ENCODE measurements at places on chromosomes 3 and 15.

- no peak for DNase-seq
Measured at GRCh38 chr15:64782751-64783150, 7.4 kb upstream of the RBPMS2 start.

GRCh38 chr15:52798529-52799101, 8.5 kb upstream of the ONECUT1 start:
- no peak for DNase-seq

GRCh38 chr3:115833074-115833473, 209.8 kb downstream of the GAP43 start:
- DNase-seq = no peak

DNA sequence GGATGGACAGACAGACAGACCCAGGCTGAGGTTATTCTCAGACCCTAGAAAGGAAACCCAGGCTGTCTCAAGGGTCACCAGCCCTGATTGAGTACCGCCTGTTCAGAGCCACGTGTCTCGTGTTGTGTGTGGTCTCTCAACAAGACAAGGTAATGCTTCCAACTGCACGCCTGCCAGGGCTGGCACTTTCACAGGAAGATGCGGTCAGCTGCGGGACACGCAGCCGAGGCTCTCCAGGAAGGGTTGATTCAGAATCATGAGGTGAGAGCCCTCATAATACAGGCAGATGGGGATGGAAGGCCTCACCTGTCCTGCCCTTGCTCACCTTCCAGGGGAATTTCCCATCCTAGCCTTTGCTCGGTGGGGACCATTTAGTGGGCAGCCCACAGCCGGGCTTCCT, 81.4 kb downstream of the TOP2B start:
- DNase-seq = no peak

- no peak for DNase-seq
Measured at GRCh38 chr15:73956743-73957135, 30.5 kb downstream of the LOXL1 start.

GRCh38 chr3:16060945-16061344, 113.5 kb upstream of the GALNT15 start:
- DNase-seq = no peak

DNA sequence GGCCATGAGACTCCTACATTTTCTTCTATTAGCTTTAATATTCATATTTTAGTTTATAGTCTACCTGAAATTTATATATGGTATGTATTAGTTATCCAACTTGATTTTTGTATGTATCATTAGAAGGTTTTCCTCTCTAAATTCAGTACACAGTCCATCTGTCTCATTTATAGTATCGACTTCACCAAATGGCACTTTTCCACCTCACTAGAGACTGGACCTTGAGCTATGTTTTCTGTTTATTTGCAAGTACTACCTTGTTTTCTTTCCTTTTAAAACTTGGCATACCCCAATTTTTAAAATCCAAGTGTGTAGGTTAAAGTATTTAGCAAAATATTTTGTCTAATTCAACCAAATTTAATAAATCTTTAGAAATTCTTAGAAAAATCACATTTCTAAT, 1137.5 kb downstream of the NSUN3 start:
- DNase-seq = no peak

DNA sequence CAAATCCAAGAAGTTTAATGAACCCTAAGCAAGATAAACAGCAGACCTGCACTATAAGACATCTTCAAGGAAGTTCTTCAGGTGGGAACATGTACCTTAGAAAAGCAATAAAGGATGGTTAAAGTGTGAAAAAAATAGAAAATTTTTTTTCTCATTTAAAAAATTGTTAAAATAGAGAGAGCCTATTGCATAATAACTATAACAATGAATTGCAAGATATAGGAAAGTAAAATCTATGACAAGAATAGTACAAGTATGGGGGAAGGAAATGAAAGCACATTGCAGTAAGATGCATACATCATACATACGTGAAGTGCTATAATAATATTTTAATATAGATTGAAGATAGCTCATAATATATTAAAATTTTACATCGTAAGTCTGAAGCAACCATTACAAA, 310.1 kb upstream of the KCNMB2 start:
- no peak for DNase-seq

DNA sequence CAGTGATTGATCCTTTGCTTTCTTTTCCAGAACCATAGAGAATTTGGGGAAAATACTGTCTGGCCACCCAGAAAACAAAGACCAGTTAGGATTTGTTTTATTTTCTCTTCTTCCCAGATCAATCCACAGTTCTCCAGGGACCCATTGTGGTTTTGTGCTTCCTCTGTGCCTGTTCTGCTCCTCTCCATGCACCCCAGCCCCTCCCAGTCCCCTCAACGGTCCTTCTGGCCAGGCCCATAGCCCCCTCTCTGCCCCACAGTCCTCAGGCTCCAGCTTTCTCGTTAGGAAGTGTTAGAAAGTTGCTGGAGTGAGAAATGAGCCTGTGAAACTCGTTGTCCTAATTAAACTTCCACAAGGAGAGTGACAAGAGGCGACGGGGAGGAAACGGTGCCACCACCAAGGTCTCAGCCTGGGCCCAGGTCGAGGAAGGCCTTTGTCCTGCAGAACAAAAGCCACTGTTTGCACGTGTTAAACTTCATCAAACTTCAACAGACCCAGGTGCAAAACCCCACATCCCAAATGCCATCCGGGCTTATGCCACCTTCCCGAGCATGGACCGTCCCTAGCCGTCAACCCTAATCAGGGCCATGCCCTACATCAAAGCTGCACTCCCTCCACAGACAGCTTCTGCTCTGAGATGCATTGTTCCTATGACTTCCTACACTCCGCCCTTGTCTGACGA, 18.7 kb upstream of the ALDH1A3 start:
- DNase-seq = no peak

DNA sequence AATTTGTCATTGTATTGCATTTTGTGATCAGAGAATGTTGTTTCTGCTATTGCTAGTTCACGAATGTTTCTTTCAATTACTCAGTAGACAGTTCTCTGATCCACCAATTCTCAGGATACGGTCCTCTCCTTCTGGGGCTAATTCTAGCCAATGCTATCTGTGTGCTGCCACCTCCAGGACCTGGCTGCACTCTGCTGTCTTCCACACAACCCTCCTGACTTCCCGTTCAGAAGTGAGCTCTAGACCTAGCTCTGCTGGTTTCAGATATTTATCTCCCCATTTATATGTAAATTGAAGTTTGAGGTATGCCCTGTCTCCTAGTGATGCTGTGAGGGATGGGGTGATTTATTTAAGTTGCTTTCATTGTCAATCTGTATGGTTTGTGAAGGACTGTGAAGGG, 21.7 kb upstream of the UBL7 start:
- DNase-seq = no peak

DNA sequence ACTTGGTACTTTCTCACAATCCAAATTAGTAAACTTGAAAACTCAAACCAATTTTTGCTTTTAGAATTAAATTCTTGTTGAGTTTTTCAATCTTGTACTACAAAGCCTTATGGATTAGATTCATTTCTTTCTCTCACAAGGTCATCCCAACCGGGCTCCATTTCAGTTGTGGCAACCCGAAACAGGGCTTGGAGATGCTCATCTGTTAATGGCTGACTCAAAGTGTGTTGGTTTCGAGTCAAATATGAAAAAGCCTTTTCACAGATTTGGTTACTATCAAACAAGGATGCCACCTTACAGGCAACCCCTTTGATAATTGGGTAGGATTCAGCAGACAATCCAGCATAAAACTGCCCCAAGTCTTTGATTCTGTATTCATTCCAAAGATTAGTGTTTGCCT, 1.8 kb downstream of the EPM2AIP1 start:
- DNase-seq = no peak

GRCh38 chr3:42839616-42840015, 30.4 kb downstream of the ACKR2 start:
- DNase-seq = peak; percentile 61

DNA sequence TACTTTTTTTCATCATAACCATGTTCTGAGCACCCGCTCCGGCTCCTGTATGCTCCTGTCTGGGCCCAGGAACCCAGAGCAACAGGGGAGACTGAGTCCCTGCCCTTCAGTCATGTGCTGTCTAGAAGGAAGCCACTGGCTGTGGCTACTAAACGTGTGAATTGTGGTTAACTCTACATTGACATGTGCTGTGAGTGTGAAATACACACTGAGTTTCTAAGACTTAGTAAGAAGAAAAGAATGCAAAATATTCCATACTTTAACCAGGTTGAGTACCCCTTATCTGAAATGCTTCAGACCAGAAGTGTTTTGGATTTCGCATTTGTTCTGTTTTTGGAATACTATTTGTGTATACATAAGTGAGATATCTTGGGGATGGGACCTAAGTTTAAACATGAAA, 42.8 kb upstream of the CGNL1 start:
- DNase-seq = no peak

DNA sequence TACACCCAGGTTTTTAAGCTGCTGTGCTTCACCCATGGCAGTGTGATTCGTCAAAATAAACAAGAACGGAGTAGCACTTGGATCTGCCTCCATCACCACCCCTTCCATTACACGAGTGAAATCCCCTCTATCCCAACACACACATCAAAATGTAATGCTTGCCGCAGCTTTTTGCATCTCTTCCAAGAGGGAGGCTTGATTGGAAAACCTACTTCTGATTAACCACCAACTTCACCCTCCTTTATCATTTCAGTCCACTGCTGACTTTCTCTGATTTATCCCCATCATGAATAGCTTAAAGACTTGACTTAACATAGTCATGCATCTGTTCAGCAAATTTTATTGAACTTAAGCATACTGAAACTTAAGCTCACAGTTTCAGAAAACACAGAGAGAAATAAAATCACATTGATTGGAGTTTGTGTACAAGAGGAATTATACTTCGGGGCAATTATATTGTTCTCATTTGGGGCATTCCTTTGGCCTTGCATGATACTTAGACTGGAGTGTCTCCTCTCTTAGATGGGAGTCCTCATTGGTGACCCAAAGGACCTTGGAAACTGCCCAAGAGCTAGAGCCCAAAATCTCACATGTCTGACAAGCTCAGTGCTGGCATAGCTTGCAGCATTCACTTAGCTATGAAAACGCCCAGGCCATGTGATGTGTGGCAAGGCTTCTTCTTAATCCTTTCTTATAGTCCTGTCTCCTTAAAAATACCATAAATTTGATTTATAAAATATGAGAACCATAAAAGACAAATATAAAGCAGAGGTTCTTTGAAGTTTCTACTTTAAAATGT, 124.3 kb upstream of the UMPS start:
- no peak for DNase-seq

DNA sequence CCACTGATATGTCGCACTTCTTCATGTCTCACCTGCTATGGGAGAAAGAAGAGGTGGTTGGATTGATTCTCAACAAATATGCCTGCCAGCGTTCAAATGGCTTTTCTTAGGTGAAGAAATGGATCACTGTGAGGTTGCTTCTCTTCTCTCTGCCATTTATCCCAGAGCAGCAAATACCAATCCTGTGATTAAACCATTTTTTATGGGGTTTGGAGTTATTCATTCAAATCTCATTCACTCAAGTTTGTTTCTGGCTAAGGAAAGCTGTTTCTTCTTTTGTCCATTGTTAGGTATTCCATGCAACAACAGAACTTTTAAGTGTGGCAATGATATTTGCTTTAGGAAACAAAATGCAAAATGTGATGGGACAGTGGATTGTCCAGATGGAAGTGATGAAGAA, 12.2 kb upstream of the C3orf52 start:
- no peak for DNase-seq

- no peak for DNase-seq
Measured at GRCh38 chr15:42996871-42997270, 76.3 kb upstream of the TTBK2 start.

DNA sequence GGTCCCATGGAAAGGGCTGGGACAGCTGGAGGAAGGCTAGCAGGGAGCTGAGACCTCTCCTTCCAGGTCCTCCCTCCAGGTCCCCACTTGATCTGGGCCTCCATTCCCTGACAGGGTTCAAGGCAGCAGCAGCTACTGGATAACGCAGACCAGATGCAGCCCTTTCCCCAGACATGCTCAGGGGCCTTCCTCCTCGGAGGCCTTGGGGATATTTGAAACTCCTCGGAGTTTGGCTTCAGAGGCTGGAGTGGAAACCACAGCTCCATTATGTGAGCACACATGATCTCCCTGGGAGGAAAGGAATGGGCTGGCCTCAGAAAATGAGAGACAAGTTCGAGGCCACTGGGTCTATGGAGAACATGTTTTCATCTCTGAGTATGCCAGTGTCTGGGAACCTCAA, 119.3 kb downstream of the SMAD6 start:
- no peak for DNase-seq

GRCh38 chr3:186551387-186551786, 7.2 kb upstream of the CRYGS start:
- DNase-seq = no peak

DNA sequence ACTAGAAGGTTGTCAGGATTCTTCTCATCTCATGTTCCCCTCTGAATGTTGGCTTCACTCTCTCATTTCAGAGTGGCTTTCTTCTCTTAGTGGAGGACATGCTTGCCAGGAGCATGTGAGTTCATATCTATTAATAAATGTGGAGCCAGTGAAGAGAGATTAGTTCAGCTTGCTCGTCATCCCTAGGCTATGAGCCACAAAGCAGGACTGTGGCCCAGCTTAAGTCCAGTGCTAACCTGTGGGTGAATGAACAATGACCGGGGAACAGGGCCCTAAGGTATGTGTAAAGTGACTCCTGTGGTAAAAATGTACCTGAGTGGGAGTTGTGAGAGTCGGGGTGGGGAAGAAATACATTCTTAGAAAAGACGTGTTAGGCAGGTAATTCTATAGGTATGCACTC, 96.9 kb upstream of the TBL1XR1 start:
- DNase-seq = no peak

GRCh38 chr15:65540314-65540713, 10.1 kb downstream of the HACD3 start:
- no peak for DNase-seq

- no peak for DNase-seq
Measured at GRCh38 chr3:177828208-177828565, 630.9 kb upstream of the TBL1XR1 start.

DNA sequence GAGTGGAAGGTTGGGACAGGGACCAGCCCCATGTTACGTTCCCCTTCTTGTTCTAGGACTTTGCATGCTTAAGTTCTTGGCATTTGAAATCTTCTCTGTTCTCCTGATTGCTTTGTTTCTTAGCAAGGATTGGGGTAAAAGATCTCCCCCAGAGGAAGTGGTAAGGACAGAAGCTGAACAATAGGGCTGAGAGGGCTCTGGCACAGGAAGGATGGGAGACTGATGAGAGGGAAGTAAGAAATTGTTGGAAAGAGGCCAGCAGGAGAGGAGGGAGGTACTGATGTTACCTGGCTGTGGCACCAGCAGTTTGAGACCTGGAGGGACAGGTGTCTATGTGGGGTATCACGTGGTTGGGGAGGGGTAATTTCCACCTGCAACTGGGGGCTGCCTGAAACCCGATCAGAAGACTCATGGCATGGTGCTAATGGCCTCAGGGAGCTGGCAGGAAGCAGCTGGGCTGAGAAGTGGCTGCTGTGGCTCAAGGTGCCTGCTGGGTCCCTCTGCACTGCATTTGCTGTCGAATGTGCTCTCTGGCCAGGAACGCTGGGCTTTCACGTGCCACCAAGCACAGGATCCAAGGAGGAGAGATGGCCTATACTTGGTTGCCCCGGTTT, 108.4 kb downstream of the LSM3 start:
- no peak for DNase-seq

- no peak for DNase-seq
Measured at GRCh38 chr3:56879436-56880215, 77.9 kb upstream of the ARHGEF3 start.
